ENCODE measurements at places on chromosomes 1 and 21.

DNA sequence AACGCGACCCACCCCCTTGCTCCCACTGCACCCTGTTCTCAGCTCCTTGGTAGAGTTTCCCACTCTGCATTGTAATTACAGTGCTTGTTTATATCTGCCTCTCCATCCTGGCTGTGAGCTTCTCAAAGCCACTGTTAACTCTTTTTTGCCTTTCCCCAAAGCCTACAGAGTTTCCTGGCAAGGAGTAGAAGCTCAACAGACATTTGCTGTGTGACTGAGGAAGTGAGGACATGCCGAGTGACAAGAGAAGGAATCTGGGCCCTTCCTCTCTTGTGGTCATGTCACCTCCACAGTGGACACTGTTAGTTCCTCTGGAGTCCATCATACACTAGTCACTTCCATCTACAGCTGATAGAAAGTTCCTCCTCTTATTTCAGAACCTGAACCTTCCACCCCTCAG is 6.1 kb upstream of the IGSF8 start:
- no peak for DNase-seq

GRCh38 chr1:229716704-229717103 is 90.7 kb downstream of the URB2 start:
- no peak for DNase-seq

DNA sequence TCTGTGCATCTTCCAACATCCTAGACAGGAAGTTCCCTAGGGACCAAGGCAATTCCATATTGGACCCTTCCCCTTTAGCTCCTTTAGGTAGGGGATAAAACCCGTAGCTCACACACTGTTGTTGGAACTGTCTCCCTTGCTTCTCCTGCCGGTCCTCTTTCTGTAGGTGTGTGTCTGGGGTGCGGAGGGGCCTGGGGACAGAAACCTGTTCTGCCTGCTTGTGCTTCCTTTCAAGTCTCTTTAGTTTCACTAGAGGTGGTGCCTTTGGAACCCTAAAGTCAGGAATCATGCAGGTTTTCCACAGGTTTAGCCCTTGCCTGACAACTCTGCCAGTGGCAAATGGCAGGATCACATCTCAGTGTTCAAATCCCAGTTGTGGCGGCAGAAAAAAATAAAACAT is 74.6 kb upstream of the PTGFRN start:
- DNase-seq, result no peak

DNA sequence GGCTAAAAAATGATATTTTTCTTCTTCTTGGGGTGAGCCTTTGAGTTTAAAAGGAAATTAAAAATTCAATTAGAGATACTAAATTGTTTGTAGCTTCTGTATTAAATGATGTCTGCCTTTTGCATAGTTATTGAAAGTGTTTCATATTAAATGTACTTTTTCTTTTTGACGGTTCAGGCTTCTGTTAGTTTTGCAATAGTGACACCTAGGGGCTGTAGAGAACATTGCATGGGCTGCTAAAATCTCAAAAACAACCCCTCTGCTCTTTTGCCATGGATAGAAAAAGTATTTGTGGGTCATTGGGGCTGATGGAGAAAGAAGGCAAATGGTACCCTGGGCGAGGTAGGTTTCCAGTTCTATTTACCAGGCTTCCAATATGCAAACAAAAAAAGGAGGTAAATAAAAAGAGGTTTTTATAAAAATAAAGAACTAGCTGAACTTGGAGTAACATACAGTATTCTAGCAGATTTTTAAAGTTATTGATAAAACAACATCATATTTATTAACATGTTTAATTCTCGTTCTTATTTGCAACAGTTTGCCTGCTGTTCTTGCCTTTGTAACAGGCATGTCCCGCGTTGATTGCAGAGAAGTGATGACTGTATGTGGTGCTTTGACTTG is 115.4 kb upstream of the HOOK1 start:
- DNase-seq, result no peak

DNA sequence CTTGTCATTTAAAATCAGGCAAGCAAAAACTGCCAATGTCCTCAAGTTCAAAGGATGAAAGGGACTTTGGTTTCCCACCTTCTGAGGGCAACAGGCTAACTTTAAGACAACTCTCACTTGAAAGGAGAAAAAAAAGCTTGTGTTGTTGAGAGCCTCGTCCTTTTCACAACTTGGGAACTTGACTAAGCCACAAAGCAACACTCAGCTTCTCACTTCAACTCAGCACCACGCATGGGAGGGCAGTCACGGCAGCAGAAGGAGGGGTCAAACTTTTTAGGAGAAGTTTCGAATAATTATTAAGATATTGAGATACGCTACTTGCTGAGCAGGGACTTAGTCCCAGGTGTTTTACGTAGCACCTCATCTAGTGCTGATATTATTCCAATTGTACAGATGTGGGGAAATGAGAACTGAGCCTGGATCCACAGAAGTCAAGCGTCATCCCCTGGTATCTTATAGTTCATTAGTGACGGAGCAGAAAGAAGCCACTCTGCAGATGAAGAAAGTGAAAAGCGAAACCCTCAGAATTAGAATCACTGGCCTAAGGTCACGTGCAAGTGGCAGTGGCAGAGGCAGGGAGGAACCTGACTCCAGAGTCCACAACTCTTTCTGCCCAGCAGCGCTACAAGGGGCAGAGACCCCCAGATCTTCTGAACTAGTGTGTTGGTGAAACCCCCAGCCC is 83.6 kb downstream of the JAK1 start:
- DNase-seq, result no peak

Data from substantia nigra (tissue), 51 donors.